Testis (tissue), 5 donors: ENCODE measurements at places on chromosomes 11 and 22.

- no peak overlapping the region for H3K27ac ChIP-seq
- H3K27me3 ChIP-seq: no peaks in the 10 kb centered on the region
- no peak for DNase-seq
- no peaks in the 10 kb centered on the region for H3K36me3 ChIP-seq
- H3K4me1 ChIP-seq: no peaks in the 10 kb centered on the region
These were observed 34.4 kb upstream of the WNT11 start for GRCh38 chr11:76240666-76241065.

- H3K36me3 ChIP-seq: no peaks in the 10 kb centered on the region
- peak overlapping the region; percentile 84 for H3K27ac ChIP-seq
- DNase-seq: no peak
- peak overlapping the region; percentile 70 for H3K4me3 ChIP-seq
- H3K27me3 ChIP-seq: no peaks in the 10 kb centered on the region
These were observed 2.6 kb downstream of the METTL15 start for GRCh38 chr11:28110821-28111200.

DNA sequence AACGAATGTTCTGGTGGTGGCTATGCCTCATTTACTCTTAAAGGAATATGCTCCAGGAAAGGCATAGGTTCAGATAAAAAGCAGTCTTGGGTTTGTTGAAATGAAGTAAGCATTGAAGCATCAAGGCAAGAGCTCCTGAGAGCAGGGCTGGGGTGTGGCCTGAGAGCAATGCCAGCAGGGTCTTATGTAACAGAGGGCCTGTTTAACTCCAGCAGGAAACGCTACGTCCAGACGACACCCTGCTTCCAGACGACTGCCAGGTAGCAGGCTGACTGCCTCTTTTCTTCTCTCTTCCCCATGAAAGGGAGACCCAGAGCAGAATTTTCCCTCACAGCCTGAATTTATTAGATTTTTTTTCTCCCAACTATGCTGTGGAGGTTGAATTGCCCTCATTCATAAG, 127.2 kb upstream of the SLC5A12 start:
- H3K27me3 ChIP-seq: no peaks in the 10 kb centered on the region
- peak; percentile 15 for DNase-seq
- H3K36me3 ChIP-seq: no peaks in the 10 kb centered on the region
- no peaks in the 10 kb centered on the region for H3K4me1 ChIP-seq
- no peak overlapping the region for H3K4me3 ChIP-seq

- no peaks in the 10 kb centered on the region for H3K27me3 ChIP-seq
- no peak overlapping the region for H3K4me3 ChIP-seq
- H3K4me1 ChIP-seq: peaks cover 30% of the 10 kb centered on the region
- DNase-seq: peak; percentile 41
- no peaks in the 10 kb centered on the region for H3K36me3 ChIP-seq
- no peak overlapping the region for H3K27ac ChIP-seq
These were observed 113.4 kb upstream of the CRYBB3 start for GRCh38 chr22:25085930-25086901.
